T-helper 17 cell (primary cell): ENCODE measurements at places on chromosomes 5 and 9. TPM values are rescaled to one million over a fixed set of nuclear protein-coding genes. Genes with fewer than 3 reads are reported as not detected.
A peak's percentile ranks its signal among the peaks of the same experiment; 100 is the strongest.

DNA sequence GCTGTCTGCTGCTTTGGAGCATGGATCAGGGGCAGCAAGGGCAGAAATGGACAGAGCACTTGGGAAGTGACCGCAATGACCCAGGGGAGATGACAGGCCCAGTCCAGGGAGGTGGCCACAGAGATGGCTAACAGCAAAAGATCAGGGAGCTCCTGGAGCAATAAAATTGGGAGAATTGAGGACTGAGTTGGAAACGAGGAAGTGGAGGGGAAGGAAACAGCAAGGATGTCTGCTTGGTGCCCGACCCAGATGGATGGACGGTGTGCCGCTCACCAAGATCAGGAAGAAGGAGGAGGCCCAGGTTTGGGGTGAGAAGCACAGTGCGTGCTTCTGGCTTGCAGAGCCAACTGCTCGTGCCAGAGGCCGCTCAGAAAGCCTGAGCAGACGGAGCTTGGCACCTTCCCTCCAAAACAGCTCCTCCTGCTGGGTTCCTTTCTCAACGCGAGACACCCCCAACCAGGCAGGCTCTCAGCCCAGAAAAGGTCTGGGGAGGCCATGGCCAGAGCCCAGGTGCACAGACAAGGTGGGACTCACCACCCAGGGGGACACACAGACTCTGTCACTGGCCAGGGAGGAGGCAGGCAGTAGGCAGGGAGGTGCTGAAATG is 1.7 kb upstream of the SLC34A1 start:
- H3K27ac ChIP-seq, result no peak overlapping the region
- DNase-seq, result no peak
- H3K4me3 ChIP-seq, result no peak overlapping the region
- no peaks in the 10 kb centered on the region for H3K36me3 ChIP-seq
- no peaks in the 10 kb centered on the region for H3K27me3 ChIP-seq

- peak; percentile 46 for DNase-seq
- H3K36me3 ChIP-seq, result no peaks in the 10 kb centered on the region
- H3K4me3 ChIP-seq, result peak within 1 kb of the TSS; percentile 95
- H3K4me1 ChIP-seq, result peaks cover 23% of the 10 kb centered on the region
- peaks cover 25% of the 10 kb centered on the region for H3K27me3 ChIP-seq
- H3K27ac ChIP-seq, result peak within 1 kb of the TSS; percentile 81
Observed at GRCh38 chr9:98807070-98807813, at the start of gene GALNT12. GALNT12 (plus strand) TSS chr9:98807670; CDS start chr9:98807699, 29 bp downstream.

DNA sequence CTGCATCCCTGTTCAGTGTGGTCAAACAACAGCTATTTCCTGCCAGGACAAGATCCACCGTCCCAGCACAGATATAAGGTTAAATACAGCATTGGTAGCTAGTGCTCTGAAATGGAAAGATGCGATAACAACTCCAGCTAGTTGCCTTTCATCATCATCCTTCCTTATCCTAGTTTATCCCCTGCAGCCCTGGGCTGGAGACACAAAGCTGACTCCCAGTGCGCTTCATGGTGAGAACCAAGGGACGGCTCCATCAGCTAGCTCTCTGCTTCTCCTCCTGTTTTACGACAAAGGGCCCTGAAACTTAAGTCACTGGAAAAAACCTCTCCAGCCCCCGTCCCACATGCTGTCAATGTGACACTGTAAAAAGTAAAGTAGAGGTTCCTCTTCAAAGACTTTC is 37.9 kb downstream of the CDC14B start:
- DNase-seq, result no peak
- no peak overlapping the region for H3K4me3 ChIP-seq
- H3K4me1 ChIP-seq, result peaks cover 2% of the 10 kb centered on the region
- H3K27me3 ChIP-seq, result no peaks in the 10 kb centered on the region

DNA sequence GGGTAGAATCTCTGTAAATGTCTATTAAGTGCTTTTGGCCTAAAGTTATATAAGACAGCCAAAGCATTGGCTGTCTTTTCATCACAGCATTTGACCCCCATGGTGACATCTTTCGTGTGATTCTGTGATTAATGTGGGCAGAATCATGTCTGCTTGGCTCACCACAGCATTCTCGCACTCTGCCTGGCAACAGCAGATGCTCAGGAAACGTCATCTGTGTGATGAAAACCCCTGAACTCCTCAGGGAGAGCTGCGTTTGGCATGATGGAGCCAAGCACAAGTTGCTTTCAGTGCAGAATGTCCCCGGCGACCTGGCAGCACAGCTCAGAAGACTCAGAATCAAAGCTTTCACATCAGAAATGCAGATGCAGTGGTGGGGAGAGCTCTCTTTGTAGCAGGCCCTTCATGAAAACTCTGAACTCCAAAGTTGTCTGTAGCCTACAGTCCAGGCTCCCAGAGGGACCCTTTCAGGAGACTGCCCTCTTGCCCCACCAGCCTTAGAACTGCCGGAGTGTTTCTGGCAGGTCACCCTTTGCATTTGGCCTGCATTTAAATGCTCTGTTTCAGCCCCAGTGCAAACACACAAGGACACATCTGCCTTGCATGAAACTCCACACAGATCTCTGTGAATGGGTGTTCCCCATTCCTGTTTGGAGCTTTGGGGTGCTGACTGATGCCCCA is 155.6 kb upstream of the PANK3 start:
- H3K4me3 ChIP-seq, result no peak overlapping the region
- peaks cover 22% of the 10 kb centered on the region for H3K27me3 ChIP-seq
- DNase-seq, result no peak
- no peak overlapping the region for H3K27ac ChIP-seq

ANKRD18A gene
- 22.3 TPM for total RNA-seq

CHSY3 gene
- not detected for total RNA-seq

DNA sequence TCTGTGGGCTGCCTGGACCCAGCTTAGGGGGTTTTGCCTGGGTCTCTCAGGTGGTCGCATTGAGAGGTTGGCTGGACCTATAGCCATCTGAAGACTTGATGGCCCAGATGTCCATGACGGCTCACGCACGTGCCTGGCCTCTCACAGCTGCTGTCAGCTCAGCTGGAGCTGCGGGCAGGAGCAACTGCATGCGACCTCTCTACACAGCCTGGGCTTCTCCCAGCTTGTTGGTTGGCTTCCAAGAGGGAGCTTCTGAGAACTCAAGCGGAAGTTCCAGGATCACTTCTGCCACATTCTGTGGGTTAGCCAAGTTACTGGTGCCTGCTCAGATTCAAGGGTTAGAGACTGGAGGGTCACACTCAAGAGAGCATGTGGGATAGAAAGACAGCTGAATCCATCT is 99.2 kb downstream of the DAPK1 start:
- peaks cover 49% of the 10 kb centered on the region for H3K27me3 ChIP-seq
- DNase-seq, result no peak
- H3K36me3 ChIP-seq, result no peaks in the 10 kb centered on the region

DNA sequence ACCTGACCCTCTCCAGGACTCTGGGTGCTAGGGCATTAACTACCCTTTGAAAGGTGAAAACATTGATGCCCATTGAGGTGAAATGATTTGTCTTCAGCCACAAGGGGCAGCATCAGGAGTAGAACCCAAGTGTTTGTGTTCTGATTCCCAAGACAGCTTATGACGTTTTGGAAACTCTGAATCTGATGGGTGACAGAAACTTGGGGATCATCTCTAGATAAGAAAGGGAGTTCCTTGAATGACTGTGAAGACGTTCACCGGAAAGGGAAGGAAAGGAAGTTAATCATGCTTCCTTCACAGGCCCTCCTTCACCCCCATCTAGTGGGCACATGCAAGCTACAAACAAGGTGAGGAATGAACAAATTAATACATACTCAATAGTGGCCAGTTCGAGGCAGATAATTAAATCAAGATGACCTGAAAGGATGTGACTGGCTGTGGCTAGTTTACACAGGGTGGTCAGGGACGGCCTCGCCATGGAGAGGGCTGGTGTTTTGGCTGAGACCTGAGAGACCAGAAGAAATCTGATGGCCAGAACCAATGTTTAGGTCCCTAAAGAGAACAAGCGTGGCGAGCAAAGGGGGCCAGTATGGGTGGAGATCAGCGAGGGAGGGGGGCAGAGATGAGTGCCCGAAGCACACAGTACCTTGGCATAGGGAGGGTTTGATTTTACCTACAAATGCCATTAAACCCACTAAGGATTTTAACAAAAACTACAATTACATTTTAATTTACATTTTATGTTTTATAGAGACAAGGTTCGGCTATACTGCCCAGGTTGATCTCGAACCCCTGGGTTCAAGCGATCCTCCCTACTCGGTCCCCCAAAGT is 937 bp upstream of the SLC26A2 start:
- H3K36me3 ChIP-seq, result peaks cover 2% of the 10 kb centered on the region
- peak overlapping the region; percentile 94 for H3K4me3 ChIP-seq
- no peak for DNase-seq
- H3K27me3 ChIP-seq, result no peaks in the 10 kb centered on the region
- H3K4me1 ChIP-seq, result peaks cover 31% of the 10 kb centered on the region

GRCh38 chr5:160357394-160357793 is 13.0 kb downstream of the C1QTNF2 start:
- peaks cover 32% of the 10 kb centered on the region for H3K27me3 ChIP-seq
- no peak for DNase-seq
- H3K4me1 ChIP-seq, result peaks cover 2% of the 10 kb centered on the region
- H3K27ac ChIP-seq, result no peak overlapping the region
- no peak overlapping the region for H3K4me3 ChIP-seq
- H3K36me3 ChIP-seq, result no peaks in the 10 kb centered on the region

DNA sequence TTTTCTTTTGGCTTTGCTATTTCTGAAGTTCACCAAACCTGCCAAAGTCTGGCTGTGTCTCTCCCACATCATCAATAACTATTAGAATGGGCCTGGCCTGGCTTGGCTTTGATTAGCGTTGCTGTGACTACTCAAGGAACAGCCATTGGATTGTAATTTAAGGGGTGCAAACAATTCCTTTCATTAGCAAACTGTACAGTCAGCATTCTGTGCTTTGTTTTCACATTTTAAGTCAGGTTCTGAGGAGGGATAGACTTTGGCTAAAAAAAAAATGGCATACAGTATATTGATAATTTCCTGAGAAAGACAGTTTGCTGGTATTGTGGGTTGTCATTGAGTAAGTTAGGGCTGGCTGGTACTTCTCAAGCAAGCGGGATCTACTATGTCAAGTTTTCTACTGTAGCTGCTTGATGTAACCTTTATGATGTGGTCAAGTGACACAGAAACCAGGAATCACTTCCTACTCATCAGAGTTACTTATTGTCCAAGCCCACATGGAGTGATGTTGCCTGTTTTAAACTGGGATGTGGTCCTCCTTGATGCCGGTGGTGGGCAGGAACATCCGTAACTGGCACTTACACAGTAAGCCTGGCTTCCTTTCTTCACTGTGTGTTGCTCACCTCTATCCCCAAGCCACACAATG is 161.4 kb downstream of the CD180 start:
- no peaks in the 10 kb centered on the region for H3K27me3 ChIP-seq
- DNase-seq, result no peak
- H3K4me3 ChIP-seq, result no peak overlapping the region
- no peak overlapping the region for H3K27ac ChIP-seq
- H3K36me3 ChIP-seq, result peaks cover 2% of the 10 kb centered on the region

- H3K4me3 ChIP-seq, result peak overlapping the region; percentile 95
- H3K27me3 ChIP-seq, result peaks cover 54% of the 10 kb centered on the region
- H3K36me3 ChIP-seq, result peaks cover 7% of the 10 kb centered on the region
- no peak overlapping the region for H3K27ac ChIP-seq
Observed at GRCh38 chr9:88076286-88077070, 61.8 kb downstream of the SPATA31C2 start.

DNA sequence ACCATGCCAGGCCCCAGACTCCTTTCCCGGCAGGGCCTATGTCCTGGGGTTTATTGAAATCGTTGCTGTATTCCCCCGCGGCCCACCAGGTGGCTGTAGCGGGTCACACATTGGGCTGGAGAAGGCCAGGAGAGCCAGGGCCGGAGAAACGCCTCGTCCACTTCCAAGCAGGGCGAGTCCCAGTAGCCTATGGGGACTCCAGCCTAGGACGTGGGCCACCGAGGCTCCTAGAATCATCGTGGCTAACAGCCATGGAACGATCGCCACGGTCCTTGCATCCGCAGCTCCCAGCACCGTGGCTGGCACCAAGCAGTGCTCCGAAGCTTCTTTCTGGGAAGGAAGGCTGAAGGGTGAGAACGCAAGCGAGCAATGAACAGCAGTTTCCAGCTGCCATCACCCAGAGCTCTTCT is 87.7 kb downstream of the ENTREP1 start:
- no peak overlapping the region for H3K27ac ChIP-seq
- DNase-seq, result no peak
- H3K4me3 ChIP-seq, result no peak overlapping the region
- peaks cover 30% of the 10 kb centered on the region for H3K27me3 ChIP-seq

DNA sequence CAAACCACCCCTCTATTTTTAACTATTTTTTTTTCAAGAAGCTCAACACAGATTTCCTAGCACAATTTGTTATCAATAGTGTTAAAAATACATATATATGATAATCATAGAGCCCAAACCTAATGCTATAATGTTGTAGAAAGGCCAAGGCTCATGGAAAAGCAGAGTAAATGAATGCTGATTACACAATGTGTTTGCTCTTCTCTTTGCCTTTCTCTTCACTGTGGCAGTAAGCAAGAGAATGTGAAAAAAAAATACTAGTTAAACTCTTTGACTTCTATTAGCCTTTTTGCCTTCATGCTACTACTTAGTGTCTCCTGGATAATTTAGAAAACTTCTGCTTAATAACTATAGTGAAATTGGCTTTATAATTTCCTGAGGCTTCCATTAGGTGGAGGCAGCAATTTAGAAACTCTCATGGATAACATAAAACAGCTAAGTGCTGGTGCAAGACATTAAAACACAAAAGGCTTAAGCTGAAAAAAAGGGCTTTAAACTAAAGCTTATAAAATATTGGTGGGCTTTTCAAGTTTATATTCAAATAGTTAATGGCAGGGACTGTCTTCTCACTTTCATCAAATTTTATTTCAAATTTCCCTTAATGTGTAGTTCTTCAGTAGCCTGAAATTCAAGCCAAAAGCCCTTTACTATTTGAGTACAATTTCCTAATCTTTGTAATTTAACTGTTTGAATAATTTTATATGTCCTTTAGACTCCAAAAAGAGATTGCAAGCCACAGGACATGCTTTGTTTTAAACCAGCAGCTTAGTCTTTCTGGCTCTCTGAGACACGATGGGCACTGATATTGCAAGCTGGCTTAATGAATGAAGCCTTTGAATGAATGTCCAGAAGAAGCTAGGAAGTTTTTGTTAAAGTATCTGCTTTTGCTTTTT is 2031.8 kb upstream of the CDH6 start:
- no peaks in the 10 kb centered on the region for H3K4me1 ChIP-seq
- H3K4me3 ChIP-seq, result no peak overlapping the region
- H3K27me3 ChIP-seq, result no peaks in the 10 kb centered on the region
- no peak for DNase-seq

FAM53C gene
- 59.8 TPM for total RNA-seq

DNA sequence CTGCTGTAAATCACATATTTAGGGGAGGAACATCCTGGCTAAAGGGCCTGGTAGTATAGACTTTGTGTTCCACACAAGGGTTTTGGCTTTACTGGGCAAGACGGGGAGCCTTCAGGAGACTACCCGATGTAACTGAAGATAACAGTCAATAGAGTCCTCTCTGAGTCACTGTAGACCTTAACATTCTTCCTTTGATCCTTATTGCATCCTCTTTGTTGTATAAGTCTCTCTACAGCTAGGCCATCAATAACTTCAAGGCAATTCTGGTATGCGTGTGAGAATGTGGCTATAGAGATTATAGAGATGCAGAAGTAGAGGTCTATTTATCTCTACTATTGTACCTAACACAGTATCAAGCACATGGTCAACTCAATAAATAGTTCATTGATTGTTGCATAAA is 67.3 kb upstream of the STK32A start:
- peaks cover 5% of the 10 kb centered on the region for H3K27me3 ChIP-seq
- no peak overlapping the region for H3K27ac ChIP-seq
- H3K36me3 ChIP-seq, result no peaks in the 10 kb centered on the region
- peaks cover 9% of the 10 kb centered on the region for H3K4me1 ChIP-seq
- no peak overlapping the region for H3K4me3 ChIP-seq

NR2F1 gene
- not detected for total RNA-seq

GRCh38 chr5:134594797-134595457 is 37.7 kb downstream of the SAR1B start:
- H3K27me3 ChIP-seq, result no peaks in the 10 kb centered on the region
- H3K4me1 ChIP-seq, result peaks cover 6% of the 10 kb centered on the region
- H3K36me3 ChIP-seq, result no peaks in the 10 kb centered on the region
- DNase-seq, result no peak
- H3K4me3 ChIP-seq, result peak overlapping the region; percentile 39
